IMR-90 (cell line): ENCODE measurements at places on chromosomes 13 and 19. TPM values are rescaled to one million over a fixed set of nuclear protein-coding genes. Genes with fewer than 3 reads are reported as not detected.

KIR2DL1 gene
- not detected in 2 replicates for total RNA-seq

CYP4F11 gene
- not detected in 2 replicates for total RNA-seq

SYCN gene
- total RNA-seq: not detected in 2 replicates

C5AR1 gene
- under 0.01 TPM in 1 of 2 replicates, not detected in the other for total RNA-seq

HDGFL2 gene
- total RNA-seq: 35.8 and 45.5 TPM in 2 replicates

LCP1 gene
- total RNA-seq: not detected in 2 replicates

LMO7 gene
- total RNA-seq: 367 and 485 TPM in 2 replicates
